ENCODE measurements at places on chromosomes 16 and 17.

- DNase-seq, result no peak
These were observed 845.2 kb downstream of the CDH11 start for GRCh38 chr16:64276646-64277045.

- DNase-seq, result no peak
These were observed 2.4 kb downstream of the TBX4 start for GRCh38 chr17:61454381-61455323.

- no peak for DNase-seq
These were observed 668 bp downstream of the MMP15 start for GRCh38 chr16:58026139-58026704.

DNA sequence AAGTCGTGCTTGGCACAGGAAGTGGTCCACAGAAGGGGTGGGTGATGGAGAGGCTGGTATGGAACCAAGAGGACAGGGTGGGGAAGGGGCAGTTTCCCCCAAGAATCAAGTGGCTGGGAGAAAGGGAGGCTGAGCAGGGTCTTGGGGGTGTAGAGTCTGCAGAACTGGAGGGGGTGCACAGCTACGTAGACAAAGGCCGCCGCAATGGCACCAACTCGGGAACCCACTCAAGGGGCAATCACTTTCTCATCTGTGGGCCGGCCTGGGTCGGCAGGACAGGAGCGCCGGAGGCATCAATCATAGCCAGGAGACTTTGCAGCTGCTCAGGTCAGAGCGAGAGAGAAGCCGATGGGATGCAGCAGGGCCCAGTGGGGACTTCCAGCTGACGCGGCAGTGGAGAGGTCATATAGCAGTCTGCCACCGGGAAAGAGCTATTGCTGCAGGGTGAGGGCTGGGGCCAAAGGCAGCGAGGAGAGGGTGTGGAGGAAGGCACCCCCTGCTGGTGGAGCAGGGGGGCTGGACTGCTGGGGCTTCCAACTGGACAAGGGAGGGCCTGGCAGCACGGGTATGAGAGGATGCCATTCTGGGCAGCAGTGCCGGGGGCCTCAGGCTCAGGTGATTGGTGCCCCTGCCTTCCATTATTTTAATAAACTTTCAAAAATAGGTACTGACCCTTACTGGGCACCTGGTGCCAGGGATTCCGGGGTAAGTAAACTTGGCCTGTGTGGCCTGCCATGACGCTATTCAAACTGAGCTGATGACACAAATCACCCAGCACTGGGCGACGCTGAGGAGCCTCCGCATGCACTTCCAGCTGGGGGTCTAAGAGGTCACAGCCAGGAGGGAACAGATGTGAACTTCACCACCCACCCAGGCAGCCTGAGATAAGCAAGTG is 52.5 kb upstream of the MTSS2 start:
- no peak for DNase-seq

GRCh38 chr16:24609740-24610415 is 70.5 kb downstream of the RBBP6 start:
- DNase-seq, result no peak

DNA sequence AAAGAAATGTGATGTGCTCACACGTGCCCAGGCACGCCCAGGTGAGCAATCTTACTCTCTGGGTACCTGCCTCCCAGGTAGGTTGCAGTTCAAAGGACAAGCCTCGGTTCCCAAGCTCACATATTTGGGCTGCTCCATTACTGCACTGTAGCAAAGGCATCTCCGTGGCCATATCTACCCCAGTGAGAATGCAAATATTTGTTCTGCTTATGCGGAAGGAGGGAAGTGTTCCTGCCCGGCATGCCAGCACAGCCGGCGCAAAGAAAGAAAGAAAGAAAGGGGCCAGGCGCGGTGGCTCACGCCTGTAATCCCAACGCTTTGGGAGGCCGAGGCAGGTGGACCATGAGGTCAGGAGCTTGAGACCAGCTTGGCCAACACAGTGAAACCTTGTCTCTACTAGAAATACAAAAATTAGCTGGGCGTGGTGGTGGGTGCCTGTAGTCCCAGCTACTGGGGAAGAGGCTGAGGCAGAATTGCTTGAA is 30.7 kb downstream of the SLC43A2 start:
- DNase-seq, result no peak

DNA sequence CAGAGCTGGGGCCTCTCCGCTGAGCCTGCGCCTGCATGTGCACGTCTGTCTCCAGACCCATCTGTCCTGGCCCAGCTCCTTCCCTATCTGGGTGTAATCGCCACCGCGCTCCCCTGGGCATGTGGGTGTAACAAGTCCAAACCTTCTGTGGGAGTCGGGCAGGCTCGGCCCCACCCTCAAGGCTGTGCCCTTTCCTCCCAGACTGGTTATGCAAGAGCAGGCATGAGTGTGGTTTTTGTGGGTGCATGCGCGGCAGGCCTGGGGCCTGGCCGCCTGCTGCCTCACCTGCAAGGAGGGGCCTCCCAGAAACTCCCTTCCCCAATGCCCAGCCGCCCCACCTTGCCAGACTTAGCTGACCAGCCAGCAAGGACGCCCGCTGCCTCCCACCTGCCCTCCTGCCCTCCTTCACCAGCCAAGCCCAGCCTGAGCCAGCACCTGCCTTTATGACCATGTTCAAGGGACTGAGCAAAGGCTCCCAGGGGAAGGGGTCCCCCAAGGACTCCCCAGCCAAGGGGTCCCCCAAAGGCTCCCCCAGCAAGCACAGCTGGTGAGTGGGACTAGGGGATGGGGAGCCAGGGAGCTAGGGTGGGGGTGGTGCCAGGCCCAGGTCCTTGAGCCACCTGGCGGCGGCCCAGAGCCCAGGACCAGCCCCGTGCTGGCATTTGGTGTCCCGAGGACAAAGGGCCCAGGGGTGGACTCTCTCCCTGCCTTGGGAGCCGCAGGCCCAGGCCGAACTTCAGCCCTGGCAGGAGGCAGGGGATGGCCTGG is at the start of gene EVPLL:
Gene EVPLL, plus strand, starts transcription at position 342 of the 768 bp plus-strand sequence. CDS start 3,160 bp downstream, outside the sequence.
- no peak for DNase-seq

DNA sequence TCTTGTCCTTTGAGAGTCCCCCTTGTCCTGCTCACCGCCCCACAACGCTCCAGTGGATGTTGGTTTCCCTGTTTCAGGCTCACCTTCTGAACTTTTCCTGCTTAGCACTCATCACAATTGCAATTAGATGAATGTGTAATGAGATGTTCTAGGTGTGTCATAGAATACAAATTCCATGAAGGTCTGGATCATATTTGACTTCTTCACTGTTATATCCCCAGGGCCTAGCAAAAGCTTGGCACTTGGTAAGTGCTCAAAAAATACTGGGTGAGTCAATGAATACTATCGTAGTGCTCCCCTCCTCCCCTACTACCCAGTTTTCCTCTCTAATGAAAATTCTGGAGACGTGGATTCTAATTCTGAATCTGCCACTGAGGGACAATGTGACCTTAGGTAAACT is 33.1 kb downstream of the DNAH3 start:
- no peak for DNase-seq

- no peak for DNase-seq
These were observed 7.4 kb upstream of the SCIMP start for GRCh38 chr17:5241861-5242671.

GRCh38 chr17:58757162-58757613 is 1.5 kb downstream of the PPM1E start:
- DNase-seq, result no peak

GRCh38 chr17:55413825-55414489 is 7.7 kb downstream of the MMD start:
- DNase-seq, result no peak

DNA sequence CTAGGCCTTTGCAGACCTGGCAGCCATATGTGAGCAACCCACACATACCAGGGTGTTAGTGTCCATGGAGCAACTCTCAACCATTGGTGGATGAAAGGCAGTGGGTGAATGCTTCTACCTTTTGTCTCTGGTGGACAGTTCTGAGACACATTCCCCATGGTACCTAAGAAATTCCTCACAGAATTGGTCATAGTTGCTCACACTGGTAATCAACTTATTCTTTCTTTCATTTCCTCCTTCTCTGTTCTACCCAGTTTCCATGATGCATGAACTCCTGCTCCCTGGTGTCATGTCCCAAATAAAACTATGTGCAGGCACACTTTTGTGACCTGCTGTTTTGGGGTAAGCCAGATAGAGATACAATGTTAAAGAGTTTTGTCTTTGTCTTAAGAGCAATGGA is 33.2 kb upstream of the MPHOSPH6 start:
- no peak for DNase-seq

DNA sequence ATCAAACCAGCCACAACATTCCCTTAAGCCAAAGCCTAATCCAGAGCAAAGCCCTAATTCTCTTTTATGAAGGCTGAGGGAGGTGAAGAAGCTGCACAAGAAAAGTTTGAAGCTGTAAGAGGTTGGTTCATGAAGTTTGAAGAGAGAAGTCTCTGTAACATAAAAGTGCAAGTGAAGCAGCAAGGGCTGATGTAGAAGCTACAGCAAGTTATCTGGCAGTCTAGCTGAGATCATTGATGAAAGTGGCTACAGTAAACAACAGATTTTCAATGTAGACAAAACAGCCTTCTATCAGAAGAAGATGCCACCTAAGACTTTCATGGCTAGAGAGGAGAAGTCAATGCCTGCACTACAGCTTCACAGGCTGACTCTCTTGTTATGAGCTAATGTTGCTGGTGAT is 52.5 kb downstream of the NACA2 start:
- no peak for DNase-seq

DNA sequence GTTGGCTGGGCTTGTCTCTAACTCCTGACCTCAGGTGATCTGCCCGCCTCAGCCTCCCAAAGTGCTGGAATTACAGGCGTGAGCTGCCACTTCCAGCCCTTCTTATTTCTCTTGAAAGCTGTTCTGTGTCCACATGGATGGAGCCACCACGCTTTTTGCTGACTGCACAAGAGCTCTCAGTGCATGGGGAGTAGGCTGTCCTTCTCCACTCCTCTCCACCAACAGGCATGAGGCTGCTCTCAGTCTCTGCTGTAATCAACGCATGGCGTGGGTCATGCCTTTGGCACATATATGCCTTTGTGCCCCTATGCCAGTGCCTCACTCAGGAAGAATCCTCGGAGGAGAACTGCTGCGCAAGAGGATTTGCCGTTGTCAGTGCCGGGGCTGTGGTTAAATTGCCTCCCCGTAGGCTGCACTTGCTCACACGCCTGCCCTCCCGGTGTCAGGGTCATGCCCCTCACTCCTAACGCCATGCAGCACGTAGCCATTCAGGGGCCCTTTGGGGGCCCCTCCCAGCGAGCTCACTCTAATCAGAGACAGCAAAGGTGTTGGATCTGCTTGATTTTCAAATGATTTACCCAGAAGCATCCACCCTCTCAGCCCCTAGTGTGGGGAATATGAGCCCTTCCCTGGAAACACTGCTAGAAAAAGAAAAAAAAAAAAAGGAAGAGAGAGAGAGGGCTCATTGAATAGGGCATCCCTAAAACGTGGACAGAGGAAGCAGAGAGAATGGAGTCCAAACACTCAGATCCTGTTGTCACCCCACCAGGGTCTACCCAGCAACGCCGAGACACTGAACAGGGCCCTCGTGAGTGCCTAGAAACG is 47.5 kb upstream of the ZCCHC14 start:
- no peak for DNase-seq

DNA sequence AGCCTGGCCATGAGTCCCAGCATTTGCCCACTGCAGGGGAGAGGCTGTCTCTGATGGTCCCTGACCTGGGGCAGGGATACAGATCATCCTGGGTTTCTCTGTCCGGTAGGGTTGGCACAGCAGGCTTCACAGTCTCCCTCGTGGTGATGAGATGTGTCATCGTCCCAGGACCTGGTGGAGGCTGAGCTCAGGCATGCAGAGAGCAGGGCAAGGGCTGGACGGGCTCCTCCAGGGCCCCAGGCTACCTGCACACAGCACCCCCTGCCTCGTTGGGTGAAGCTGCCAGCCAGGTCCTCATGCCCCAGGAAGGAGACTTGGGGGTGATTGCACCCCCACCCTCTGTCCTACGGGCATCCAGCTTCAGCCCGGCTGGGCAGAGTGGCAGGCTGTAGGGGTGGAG is 155.8 kb upstream of the GSE1 start:
- no peak for DNase-seq

- DNase-seq, result no peak
These were observed 5.9 kb downstream of the SLC16A5 start for GRCh38 chr17:75093548-75094158.

GRCh38 chr17:49592263-49592662 is 16.6 kb downstream of the NXPH3 start:
- no peak for DNase-seq

- DNase-seq, result no peak
These were observed 8.0 kb downstream of the SGSH start for GRCh38 chr17:80212109-80212508.

GRCh38 chr17:47632991-47633390 is 16.7 kb upstream of the KPNB1 start:
- no peak for DNase-seq

DNA sequence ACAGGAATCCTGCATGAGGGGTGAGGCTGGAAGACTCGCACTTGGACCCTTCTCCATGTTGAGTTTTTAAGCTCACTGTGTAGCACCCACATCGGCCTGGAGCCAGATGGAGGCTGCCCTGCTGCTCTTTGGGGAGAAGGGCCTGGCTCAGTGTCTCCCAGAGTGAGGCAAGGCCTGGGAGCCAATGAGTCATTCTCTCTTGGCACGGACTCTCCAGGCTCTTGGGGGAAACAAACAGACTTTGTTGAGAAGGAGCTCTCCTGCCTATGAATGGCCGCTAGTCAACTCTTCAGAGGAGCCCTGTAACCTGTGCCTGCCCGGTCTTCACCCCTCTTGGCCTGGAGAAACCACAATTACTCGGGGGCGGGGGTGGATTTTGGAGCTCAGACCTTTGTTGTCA is 50.8 kb upstream of the MAF start:
- no peak for DNase-seq

DNA sequence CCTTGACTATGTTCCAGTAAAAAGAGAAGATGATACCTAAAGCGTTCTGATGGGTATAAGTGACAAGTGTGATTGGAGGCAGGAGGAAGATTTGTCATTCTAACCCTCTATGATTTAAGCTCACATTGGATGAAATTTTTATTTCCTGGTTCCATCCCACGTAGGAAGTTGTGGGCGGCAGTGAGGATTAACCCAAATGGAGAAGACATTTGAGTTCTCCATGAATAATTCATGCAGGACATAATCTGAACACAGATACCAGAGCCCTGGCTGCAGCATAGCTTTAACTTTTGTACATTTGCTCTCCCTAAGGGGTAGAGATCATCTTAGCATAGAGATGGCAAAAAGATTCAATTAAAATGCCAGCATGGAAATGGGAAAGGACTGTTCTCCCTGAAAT is 146.3 kb downstream of the SLC39A11 start:
- no peak for DNase-seq

DNA sequence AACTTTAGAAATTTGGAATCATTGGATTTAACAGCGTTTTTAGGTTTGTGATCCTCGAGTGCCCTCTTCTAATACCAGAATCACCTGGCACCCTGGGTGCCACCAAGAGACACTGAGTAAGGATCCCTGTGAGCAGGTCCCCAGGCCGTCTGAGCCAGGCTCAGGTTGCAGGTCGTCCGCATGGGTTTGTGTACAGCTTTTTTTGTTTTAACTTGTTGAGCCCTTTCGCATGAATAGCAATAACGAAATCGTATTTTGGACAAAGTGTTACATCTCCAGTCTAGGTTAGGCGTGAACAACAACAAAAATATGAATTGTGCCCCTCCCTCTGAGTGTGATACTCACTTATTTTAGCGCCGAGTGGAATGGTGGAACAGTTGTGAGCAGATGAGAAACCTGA is 10.9 kb downstream of the USP10 start:
- DNase-seq, result no peak

Measured in activated CD4-positive, alpha-beta T cell treated with anti-CD3 and anti-CD28 coated beads for 1 hour (primary cell).